Hair follicular keratinocyte (primary cell): ENCODE measurements at places on chromosomes 3 and 15. TPM values are rescaled to one million over a fixed set of nuclear protein-coding genes. Genes with fewer than 3 reads are reported as not detected.

Gene EXD1
- 0.57 TPM in 1 of 2 replicates, not detected in the other for total RNA-seq

Gene ACKR2
- 0.08 TPM in 1 of 2 replicates, not detected in the other for total RNA-seq

Gene CACNA1D
- total RNA-seq: not detected in 2 replicates

Gene CPB1
- total RNA-seq: not detected in 2 replicates
